ENCODE measurements at places on chromosomes 6 and 20.

DNA sequence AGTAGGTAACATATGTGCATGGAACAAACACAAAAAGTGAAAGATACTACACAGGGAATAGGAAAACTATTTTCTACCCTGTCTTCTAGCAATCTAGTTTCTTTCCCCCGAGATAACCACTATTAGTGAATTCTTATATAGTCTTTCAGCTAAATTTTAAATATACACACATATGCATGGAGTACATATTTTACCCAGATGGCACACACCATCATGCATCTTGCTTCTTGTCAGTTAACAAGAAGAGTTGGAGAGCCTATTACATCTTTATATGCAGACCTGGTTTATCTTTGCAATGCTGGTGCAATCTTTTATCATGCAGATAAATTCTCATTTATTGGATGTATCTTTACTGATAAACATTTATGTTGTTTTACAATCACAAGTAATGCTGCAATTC, 100.4 kb downstream of the OTOR start:
- no peak overlapping the region for H3K4me3 ChIP-seq
- no peaks in the 10 kb centered on the region for H3K27me3 ChIP-seq
- no peak for DNase-seq
- H3K27ac ChIP-seq = no peak overlapping the region
- no peaks in the 10 kb centered on the region for H3K4me1 ChIP-seq

- H3K4me1 ChIP-seq = no peaks in the 10 kb centered on the region
- H3K36me3 ChIP-seq = peaks cover 2% of the 10 kb centered on the region
- no peak overlapping the region for H3K4me3 ChIP-seq
- DNase-seq = no peak
- peaks cover 18% of the 10 kb centered on the region for H3K27me3 ChIP-seq
These were observed 209.6 kb upstream of the DTNBP1 start for GRCh38 chr6:15872241-15873103.

GRCh38 chr6:69105288-69105687, 470.2 kb downstream of the ADGRB3 start:
- DNase-seq = no peak
- H3K27me3 ChIP-seq = no peaks in the 10 kb centered on the region
- no peak overlapping the region for H3K4me3 ChIP-seq
- no peaks in the 10 kb centered on the region for H3K4me1 ChIP-seq
- H3K36me3 ChIP-seq = no peaks in the 10 kb centered on the region
- H3K27ac ChIP-seq = no peak overlapping the region

GRCh38 chr6:118932421-118932820, 2.5 kb downstream of the MCM9 start:
- no peak for DNase-seq
- no peaks in the 10 kb centered on the region for H3K27me3 ChIP-seq
- H3K27ac ChIP-seq = no peak overlapping the region
- H3K4me3 ChIP-seq = no peak overlapping the region

DNA sequence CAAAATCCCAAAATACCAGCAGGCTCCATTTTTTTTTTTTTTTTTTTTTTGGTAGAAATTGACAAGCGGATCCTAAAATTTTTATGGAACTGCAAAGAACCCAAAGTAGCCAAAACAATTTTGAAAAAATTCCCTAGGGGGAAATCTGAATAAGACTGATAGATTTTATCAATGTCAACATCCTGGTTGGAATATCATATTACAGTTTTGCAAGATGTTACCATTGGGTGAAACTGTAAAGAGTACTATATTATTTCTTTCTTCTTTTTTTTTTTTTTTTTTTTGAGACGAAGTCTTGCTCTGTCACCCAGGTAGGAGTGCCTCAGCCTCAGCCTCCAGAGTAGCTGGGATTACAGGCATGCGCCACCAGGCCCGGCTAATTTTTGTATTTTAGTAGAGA, 29.4 kb upstream of the BEND3 start:
- DNase-seq = no peak
- no peaks in the 10 kb centered on the region for H3K27me3 ChIP-seq
- no peak overlapping the region for H3K4me3 ChIP-seq
- no peaks in the 10 kb centered on the region for H3K4me1 ChIP-seq
- peaks cover 3% of the 10 kb centered on the region for H3K36me3 ChIP-seq

DNA sequence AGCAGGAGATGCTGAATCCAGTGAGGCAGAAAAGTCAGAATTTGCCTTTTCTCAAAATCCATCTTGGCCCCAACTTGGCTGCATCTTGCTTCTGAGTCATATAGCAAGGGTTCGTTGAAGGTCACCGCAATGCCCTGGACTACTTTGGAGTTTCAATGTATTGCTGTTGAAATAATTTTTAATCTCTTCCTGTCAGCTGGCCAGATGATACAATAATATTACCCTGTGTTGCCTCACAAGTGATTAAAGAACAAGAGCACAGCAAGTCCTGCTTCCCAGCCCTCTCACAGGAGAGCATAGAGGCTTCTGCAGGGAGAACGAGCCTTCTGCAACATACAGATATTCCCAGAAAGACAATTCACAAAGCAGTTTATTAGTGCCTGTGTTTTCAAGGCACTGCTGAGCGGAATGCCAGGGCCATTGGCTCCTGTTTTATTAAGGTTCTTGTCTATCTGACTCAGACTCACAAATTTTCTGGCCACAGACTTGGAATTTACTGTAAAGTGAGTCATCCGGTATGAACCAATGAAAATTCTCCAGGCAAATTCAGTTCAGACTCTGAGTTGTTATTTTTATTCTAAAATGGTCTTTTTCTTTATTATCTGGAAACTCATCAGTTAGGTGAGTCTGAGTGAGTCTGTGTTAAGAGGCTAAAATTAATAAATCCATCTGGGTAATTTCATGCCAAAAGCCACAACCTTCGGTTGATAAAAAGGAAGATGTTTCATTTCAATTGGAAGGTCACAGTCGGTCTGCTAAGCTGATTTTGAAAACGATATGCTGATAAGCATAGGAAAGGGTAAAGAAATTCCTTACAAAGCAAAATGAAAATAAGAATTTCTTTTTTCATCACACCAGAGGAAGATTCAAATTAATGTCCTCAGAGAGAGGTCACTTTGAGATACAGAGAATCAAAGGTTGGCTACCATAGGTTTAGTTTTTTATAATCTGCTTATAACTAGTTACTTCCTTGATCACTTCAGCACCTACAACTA, 289.4 kb upstream of the STXBP5 start:
- no peaks in the 10 kb centered on the region for H3K36me3 ChIP-seq
- no peak overlapping the region for H3K4me3 ChIP-seq
- no peak for DNase-seq
- no peaks in the 10 kb centered on the region for H3K4me1 ChIP-seq

DNA sequence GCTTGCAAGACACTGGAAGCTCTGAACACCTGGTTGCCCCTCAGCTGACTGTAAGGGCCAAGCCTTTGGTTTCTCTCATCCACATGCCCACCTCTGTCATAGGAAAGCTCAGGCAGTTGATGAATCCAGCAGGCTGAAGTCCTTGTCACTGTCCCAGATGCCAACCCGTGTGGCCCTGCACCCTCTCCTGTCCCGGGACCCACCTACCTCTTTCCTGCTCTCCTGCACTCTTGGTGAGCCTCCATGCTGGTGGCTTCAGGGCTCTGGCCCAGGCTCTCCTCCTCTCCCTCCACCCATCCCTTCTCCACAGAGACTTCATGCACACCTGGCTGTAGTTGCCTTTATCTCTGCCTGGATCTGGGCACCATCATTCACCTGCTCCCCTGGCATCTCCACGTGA, 4.0 kb upstream of the GID8 start:
- peaks cover 24% of the 10 kb centered on the region for H3K4me1 ChIP-seq
- no peaks in the 10 kb centered on the region for H3K27me3 ChIP-seq
- no peak overlapping the region for H3K27ac ChIP-seq

DNA sequence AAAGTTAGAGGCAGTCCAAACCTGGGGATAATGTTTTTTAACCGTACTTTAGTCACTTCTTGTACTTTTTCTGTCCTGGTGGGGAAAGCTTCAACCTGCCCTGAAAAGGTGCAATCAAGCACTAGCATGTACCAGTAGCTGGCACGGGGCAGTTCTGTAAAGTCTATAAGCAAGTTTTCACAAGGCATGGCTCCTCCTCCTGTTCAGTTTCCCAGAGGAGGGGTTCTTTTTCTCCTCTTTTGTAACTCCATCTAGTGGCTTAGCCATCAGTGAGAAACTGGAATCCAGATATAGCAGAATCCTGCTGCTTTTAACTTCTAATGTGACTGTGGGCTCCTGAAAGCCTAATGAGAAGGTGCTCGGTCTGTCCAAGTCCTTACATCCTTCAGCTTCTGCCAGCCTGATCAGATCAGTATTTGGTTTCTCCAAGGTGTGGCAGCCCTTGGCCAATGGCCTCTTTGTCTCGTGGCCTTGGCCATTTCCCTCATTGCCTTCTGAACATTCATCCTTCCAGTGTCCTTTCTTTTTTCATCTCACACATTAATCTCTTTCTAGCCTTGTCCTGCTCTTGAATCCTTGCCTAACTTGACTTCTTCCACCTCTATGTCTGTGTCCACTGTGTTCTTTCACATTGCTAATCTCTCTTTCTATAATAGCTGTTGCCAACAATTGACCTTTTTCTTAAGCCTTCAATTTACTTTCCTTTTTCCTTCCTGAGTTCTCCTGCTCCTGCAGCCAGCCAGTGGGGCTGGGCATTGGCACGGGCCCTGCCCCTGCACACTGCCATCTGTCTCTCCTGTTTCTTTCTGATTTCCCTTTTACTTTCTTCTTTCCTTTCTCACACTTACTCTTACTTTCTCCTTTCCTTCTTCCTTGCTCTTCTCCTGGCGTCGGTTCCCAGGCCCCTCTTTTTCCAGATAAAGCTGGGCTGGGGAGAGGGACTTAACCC, 222.0 kb upstream of the SYNCRIP start:
- no peak for DNase-seq
- no peaks in the 10 kb centered on the region for H3K36me3 ChIP-seq
- peaks cover 5% of the 10 kb centered on the region for H3K27me3 ChIP-seq
- no peak overlapping the region for H3K4me3 ChIP-seq

DNA sequence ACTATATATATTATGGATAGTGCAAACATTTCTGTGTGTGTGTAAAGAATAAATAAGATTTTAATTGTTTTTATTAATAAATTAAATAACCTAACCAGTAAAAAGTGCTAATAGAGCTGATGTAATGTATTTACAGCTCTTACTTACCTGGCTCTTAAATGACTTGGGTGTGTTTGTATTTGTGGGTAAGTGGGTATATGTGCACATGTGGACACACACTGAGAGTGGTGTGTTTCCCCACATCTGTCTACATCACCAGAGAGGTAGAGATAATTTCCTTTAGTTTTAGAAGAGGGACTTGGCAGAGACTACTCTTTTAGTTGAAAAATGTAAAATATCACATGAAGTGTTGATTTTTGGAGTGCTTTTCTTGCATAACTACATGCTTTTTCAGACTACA, 76.0 kb downstream of the UST start:
- H3K27me3 ChIP-seq = no peaks in the 10 kb centered on the region
- no peak overlapping the region for H3K27ac ChIP-seq
- no peak for DNase-seq
- peaks cover 6% of the 10 kb centered on the region for H3K4me1 ChIP-seq
- H3K36me3 ChIP-seq = no peaks in the 10 kb centered on the region
- no peak overlapping the region for H3K4me3 ChIP-seq

DNA sequence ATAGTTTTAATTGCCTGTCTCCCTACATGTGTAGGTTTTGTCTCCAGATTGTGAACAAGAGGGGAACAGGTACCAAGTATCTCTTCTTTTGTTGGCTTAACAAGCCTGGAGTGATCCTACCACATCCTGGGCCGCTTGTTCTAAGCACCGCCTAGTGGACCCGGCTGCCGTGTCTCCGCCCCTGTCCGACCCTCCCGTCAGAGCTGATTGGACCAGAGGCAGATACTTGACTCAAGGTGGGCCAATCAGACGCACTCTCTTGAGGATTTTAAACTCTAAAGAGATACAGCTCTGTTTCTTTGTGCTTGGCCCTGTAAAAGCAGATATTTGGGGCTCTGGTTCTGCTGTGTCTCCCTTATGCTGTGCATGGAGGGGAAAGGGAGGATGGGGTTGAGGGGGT, 68.2 kb downstream of the PRDM1 start:
- H3K36me3 ChIP-seq = peaks cover 5% of the 10 kb centered on the region
- H3K4me1 ChIP-seq = peaks cover 9% of the 10 kb centered on the region
- H3K27me3 ChIP-seq = no peaks in the 10 kb centered on the region
- no peak overlapping the region for H3K4me3 ChIP-seq
